ENCODE measurements at places on chromosomes 16 and 17.
A peak's percentile ranks its signal among the peaks of the same experiment; 100 is the strongest.

- no peak for DNase-seq
Measured at GRCh38 chr16:79295162-79295561, 305.4 kb downstream of the MAF start.

- DNase-seq, result peak; percentile 35
Measured at GRCh38 chr16:72847187-72848027, 200.5 kb downstream of the ZFHX3 start.

DNA sequence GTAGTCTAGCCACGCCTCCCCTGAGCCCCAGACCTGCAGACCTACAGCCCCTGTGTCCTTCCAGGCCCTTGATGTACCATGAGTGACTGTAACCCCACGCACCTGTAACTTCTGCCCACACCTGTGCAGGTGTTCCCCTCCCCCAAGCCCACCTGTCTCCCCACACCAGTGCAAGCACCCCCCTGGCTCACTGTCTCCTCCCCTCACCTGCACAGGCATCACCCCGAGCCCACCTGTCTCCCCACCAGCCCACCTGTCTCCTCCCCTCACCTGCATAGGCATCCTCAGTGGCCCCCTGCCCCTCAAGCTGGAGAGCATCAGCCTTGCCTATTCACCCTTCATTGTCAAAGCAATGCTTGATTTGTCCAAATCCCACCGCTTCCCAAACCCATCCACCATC, 32.3 kb upstream of the ZC3H18 start:
- DNase-seq, result no peak

DNA sequence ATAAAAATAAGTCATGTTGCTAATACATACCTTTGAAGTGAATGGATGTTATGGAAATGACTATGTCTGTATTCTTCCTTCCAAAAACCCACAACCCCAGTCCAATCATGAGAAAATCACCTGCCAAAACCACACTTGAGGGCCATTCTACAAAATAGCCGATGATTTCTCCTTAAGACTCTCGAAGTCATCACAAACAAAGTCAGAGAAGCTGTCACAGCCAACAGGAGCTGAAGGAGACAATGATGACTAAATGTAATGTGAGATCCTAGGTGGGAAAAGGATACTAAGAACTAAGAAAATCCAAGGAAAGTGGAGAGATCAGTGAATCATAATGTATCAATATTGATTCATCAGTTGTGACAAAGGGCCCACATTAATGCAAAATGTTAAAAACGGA, 432.9 kb upstream of the DYNLRB2 start:
- no peak for DNase-seq

- DNase-seq, result no peak
Measured at GRCh38 chr17:15965528-15965927, 20.6 kb downstream of the ADORA2B start.

- no peak for DNase-seq
Measured at GRCh38 chr17:58985971-58986370, 120.7 kb downstream of the TRIM37 start.

GRCh38 chr16:28264656-28265055, 27.7 kb upstream of the SBK1 start:
- no peak for DNase-seq

DNA sequence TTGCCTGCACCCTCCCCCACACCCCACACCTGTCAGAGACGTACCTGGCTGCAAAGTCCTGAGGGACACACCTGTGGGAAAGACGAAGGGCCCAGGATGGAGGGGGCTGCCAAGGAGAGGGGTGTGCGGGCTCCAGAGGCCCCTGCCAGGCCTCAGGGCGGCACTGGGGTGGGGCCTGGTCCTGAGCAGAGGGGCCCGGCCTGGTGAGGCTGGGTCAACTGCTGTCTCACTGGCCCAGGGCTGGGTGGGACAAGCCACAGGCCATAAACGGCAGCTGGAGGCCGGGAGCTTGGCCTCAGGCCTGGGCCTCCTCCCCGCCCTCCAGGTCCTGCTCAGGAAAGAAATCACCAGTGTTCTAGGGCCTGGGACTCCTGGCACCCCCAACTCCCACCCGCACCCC, 510 bp downstream of the TPSG1 start:
- no peak for DNase-seq

- peak; percentile 50 for DNase-seq
Measured at GRCh38 chr16:47461598-47462266, 601 bp downstream of the PHKB start.

- DNase-seq, result peak; percentile 63
Measured at GRCh38 chr16:88634141-88634993, 4.0 kb upstream of the IL17C start.

- DNase-seq, result no peak
Measured at GRCh38 chr16:1687427-1688316, 9.6 kb downstream of the JPT2 start.

DNA sequence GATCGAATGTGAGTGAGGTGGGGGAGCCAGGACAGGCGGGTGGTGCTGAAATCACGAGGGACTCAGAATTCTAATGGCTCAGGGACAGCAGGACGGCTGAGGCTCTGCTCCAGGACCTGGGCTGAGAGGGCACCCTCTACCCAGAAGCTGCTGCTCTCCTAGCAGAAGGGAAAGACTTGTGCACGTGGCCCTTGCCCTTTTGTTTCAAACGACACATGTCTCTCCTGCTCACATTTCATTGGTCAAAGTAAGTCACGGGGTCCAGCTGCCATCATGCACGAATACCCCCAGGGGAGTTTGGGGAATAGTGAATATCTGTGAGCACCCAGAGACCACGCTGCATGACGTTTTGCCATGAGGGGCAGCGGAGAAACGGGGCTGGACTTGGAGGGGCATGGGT, 73.2 kb downstream of the RTN4RL1 start:
- DNase-seq, result no peak

GRCh38 chr17:17890773-17891759, 54.3 kb upstream of the SREBF1 start:
- DNase-seq, result peak; percentile 23

DNA sequence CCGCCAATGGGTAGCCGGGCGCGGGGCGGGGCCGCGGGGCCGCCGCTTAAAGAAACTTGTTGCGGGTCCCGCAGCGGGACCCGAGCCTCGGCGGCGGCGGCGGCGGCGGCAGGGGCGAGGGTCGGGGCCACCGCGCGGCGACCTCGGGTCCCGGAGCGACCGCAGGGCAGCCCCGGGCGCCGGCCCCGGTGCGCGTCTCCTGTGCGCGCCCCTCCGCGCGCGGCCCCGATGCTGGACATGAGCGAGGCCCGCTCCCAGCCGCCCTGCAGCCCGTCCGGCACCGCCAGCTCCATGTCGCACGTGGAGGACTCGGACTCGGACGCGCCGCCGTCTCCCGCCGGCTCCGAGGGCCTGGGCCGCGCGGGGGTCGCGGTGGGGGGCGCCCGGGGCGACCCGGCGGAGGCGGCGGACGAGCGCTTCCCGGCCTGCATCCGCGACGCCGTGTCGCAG, at the start of gene SOX8:
Gene SOX8 (plus strand): TSS at position 76 of the 450 bp plus-strand sequence. CDS start 153 bp downstream, at position 229.
- no peak for DNase-seq

GRCh38 chr17:36743130-36743529, 141.7 kb downstream of the MRM1 start:
- no peak for DNase-seq

GRCh38 chr16:84726079-84726668, 26.4 kb downstream of the USP10 start:
- DNase-seq, result peak; percentile 70

- no peak for DNase-seq
Measured at GRCh38 chr17:40366861-40367518, 2.5 kb upstream of the GJD3 start.

DNA sequence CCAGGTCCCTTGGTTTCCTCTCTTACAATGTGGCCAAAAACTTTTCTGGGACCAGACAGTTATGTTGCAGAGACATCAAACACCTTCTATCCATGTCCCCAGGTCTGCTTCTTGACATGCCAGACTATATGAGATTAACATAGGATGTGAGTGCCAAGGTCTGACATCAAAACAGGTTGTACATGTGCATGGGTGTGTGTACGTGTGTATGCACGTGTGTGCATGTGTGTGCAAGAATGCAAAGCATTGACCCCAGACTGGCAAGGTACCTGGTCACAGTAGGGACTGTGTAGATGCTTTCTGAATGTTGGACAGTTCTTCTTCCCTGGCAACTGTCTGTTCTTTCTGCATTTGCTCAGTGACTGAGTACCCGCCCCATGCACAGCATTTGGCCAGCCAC, 85.6 kb downstream of the NDE1 start:
- DNase-seq, result no peak

DNA sequence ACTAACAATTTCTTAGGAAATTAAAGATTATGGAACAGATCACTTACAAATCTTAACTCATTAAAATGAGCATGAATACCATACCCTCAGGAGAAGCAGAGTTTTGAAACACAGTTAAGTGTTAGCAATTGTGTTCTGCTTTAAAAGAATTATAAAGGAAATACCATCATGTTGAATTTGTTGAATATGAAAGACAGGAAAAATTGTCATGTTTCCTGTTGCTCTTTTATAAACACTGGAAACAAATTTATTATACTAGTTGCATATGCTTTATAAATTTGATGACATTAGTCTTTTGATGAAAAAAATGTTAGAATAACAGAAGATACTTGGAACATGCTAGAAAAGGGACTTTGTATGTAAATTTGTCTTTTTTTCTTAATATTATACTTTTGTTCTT, 59.7 kb downstream of the VMP1 start:
- no peak for DNase-seq

- peak; percentile 45 for DNase-seq
Measured at GRCh38 chr16:11949527-11949926, 7.7 kb upstream of the NPIPB2 start.

DNA sequence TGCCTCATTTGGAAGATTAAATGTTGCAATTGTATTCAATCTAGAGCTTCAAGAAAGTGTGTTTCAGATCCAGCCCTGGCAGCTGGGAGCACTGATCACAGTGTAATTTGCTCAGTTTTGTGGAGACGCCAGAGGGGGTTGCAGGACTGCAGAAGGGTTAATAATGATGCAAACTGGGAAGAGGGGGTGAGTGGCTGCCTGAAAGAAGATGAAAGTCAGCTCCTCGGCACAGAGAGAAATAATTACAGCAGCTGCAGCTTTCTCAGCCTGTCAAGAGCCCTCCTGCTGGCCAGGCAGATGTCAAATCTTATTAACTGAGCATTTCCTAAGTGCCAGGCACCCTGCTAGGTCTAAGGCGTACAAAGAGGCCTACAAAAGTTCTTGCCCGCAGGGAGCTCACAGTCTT, 97.7 kb downstream of the ZNF18 start:
- no peak for DNase-seq

GRCh38 chr16:3881499-3881990, 1.0 kb upstream of the CREBBP start:
- DNase-seq, result no peak
